Mesothelial cell of epicardium (in vitro differentiated cells): ENCODE measurements at places on chromosomes 7 and 10. TPM values are rescaled to one million over a fixed set of nuclear protein-coding genes. Genes with fewer than 3 reads are reported as not detected.

Gene EVX1
- total RNA-seq = 1.4 to 2.1 TPM (median 1.8 TPM) in 3 replicates

Gene SFXN2
- 33.3 to 36.8 TPM (median 34.9 TPM) in 3 replicates for total RNA-seq

Gene HNRNPH3
- total RNA-seq = 164 to 172 TPM (median 165 TPM) in 3 replicates

Gene FBXO24
- 0.54 to 0.93 TPM (median 0.64 TPM) in 3 replicates for total RNA-seq

Gene SPDYE2B
- total RNA-seq = not detected in 3 replicates

Gene SLC26A4
- total RNA-seq = 0.14 to 0.16 TPM in 2 of 3 replicates, not detected in the other

Gene GFRA1
- 38.7 to 42.4 TPM (median 40.8 TPM) in 3 replicates for total RNA-seq

Gene PPP3CB
- 49.9 to 50.7 TPM (median 49.9 TPM) in 3 replicates for total RNA-seq

Gene CCDC172
- not detected in 3 replicates for total RNA-seq

Gene CH25H
- not detected in 3 replicates for total RNA-seq

Gene IGFBP3
- total RNA-seq = 1,085 to 1,177 TPM (median 1,171 TPM) in 3 replicates

Gene SLC26A3
- not detected in 3 replicates for total RNA-seq

Gene PDGFA
- 74.0 to 78.8 TPM (median 75.3 TPM) in 3 replicates for total RNA-seq

Gene COL17A1
- total RNA-seq = 3.6 to 4.4 TPM (median 4.2 TPM) in 3 replicates

Gene IFT22
- 34.4 to 35.0 TPM (median 34.9 TPM) in 3 replicates for total RNA-seq
